ENCODE measurements at places on chromosomes 5 and 9.

GRCh38 chr5:160743027-160743426 lies 109.0 kb downstream of the ATP10B start:
- DNase-seq, result no peak

DNA sequence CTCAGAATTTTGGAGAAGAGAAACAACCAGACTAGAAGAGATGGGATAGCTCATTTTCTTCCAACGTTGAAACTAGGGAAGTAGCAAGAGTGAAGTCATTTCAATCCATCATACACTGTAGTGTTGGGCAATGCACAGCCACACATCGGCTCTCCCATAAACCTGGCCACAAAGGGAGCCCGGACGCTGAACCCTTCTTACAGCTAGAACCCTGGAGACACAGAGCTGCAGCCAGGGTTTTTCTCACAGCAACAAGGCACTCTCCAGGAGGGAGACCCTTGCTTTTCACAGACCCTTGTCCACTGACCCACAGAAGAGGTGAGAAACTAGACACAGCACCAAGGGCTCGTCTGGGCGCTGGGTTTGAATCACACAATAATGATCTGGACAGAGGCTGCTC lies 101.4 kb upstream of the FSTL4 start:
- no peak for DNase-seq

- DNase-seq, result no peak
Measured at GRCh38 chr5:25641124-25641523, 996.3 kb upstream of the CDH10 start.

- no peak for DNase-seq
Measured at GRCh38 chr5:17096952-17097695, 120.3 kb upstream of the BASP1 start.

DNA sequence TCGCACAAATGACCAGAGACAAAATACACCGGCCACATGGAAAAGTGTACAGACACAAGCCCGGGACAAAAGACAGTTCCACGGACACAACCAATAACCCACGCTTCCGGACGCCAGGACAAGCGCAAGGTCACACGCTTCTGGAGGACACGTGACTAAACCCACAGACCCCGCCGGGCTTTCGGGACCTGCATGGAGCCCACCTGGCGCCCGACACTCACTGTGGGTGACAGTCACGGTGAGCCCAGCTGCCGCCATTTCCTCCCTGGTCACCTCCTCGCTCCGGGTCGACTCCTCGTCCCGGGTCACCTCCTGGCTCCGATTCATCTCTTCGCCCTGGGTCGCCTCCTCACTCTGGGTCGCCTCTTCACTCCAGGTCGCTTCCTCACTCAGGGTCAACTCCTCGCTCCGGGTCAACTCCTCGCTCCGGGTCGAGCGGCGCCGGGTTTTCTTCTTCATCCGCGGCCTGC lies 470 bp downstream of the BAG1 start:
- DNase-seq, result no peak

GRCh38 chr9:24459953-24460352 lies 85.7 kb downstream of the IZUMO3 start:
- no peak for DNase-seq

- DNase-seq, result no peak
Measured at GRCh38 chr5:68459093-68459809, 243.7 kb downstream of the PIK3R1 start.

DNA sequence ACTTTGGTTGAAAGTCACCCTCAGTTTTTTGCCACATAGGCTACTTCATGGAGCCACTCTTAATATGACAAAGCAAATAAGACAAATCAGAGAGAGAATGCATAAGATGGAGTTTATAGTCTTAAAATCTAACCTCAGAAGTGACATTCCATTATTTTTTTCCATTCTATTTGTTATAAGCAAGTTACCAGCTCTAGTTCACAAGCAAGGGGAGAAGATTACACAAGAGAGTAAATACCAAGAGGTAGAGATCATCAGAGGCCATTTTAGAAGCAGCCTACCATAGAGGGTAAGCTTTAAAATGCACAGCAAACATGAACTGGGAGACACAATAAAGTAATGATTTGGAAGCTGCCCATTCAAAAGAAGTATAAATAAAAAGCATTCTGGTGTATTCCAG lies 651.3 kb upstream of the MEF2C start:
- DNase-seq, result no peak

DNA sequence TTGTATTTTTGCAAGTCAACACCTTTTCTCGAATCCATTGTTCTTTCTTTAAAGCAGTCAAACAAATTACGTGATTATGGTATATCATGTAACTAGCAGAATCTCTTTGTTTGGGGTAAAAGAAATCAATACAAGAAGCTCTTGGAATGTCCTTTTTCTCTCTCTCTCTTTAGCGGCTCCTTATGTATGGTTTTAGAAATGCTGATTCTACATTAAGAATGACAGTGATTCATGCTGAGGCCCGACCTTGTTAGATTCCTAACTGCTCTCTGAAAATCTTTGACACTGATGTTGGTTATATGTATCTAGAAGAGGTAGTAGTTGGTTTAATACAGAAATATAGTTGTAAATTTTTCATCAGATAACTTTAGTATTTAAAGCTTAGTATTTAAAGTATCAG lies 76.4 kb downstream of the SNX24 start:
- no peak for DNase-seq

DNA sequence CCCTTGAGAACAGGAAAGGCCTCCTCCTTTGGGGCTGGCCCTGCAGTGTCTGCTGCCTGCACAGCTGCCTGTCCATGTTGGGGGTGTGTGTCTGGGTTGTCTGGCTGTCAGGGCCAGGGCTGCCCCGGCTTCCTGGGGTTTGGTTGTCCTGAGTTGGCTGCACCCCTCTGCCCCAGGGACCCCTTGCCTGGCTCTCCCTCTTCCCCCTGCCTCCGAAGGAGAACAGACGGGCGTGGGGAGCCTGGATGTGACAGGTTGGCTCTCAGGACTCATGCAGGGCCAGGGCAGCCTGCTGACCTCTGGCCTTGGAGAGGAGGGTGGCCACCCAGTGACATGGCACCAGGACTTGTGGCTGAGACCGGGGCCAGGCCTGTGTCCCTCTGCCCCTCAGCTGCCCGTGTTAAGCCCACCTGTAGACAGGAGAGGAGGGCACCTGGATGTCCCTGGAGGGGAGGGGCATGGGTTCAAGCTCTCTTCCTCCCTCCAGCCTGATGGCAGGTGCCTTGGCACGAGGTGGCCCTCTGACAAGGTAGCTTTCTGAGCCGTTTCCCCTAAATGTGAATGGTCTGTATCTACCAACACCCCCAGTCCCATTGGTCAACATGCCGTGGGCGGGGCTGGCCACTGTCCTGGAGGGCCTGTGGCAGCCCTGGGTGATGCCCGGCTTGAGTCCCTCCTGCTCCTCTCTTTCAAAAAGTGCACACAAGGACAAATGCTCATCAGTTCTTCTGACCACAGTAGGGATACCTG lies 34.9 kb downstream of the WNK2 start:
- DNase-seq, result no peak

GRCh38 chr5:95870105-95870672 lies 47.7 kb upstream of the GLRX start:
- peak; percentile 23 for DNase-seq

GRCh38 chr5:164746723-164747122 lies 1241.3 kb downstream of the MAT2B start:
- DNase-seq, result no peak

GRCh38 chr9:2126331-2126803 lies 111.2 kb downstream of the SMARCA2 start:
- DNase-seq, result no peak

- peak; percentile 58 for DNase-seq
Measured at GRCh38 chr9:36873247-36873875, 160.7 kb downstream of the PAX5 start.

DNA sequence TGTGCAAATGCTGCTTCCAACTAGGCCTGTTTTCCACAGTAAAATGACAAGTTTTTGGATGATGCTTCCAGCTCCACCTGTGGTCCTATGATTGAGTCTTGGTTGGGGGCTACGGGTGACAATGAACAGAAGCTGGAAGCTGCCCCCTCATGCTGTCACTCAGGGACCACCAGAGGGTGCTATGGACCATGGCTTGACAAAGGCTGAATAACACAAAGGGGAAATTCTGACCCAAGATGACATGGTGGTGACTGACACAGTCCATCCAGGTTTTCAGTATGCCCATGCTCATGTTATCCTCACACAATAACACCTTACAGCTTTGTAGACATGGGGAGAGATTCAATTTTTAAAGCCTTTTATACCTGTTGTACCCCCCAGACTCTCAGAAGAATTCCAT lies 23.9 kb upstream of the SAP30L start:
- DNase-seq, result no peak

- no peak for DNase-seq
Measured at GRCh38 chr5:9347541-9348295, 198.2 kb downstream of the SEMA5A start.

GRCh38 chr5:61706751-61707150 lies 374.7 kb downstream of the ZSWIM6 start:
- no peak for DNase-seq

- DNase-seq, result no peak
Measured at GRCh38 chr9:134431095-134431494, 104.8 kb downstream of the RXRA start.

GRCh38 chr9:95910023-95910707 lies 34.7 kb downstream of the ERCC6L2 start:
- DNase-seq, result no peak
